Midbrain (tissue), 1 donor: ENCODE measurements at places on chromosomes 12 and 14.

GRCh38 chr12:3251067-3251466 lies 173.9 kb downstream of the TSPAN9 start:
- no peak for DNase-seq

DNA sequence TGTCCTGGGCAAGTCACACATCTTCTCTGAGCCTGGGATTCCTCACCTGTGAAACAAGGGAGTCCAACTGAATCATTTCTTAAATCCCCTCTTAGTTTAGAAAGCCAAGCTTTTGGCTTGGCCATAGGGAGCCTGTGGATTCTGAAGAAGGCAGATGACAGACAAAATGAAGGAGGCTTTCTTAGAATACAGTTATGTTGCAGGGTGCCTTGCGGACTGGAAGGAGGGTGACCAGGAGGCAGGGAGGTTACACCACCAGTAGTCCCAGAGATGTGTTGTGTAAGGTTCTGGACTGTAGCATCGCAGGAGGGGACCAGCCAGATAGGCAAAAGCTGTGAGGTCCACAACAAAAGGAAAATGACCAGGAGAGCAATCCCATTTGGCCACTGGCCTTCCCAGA lies 8.2 kb upstream of the ACVR1B start:
- DNase-seq: no peak

GRCh38 chr14:83975841-83976770 lies 1553.8 kb upstream of the FLRT2 start:
- no peak for DNase-seq

DNA sequence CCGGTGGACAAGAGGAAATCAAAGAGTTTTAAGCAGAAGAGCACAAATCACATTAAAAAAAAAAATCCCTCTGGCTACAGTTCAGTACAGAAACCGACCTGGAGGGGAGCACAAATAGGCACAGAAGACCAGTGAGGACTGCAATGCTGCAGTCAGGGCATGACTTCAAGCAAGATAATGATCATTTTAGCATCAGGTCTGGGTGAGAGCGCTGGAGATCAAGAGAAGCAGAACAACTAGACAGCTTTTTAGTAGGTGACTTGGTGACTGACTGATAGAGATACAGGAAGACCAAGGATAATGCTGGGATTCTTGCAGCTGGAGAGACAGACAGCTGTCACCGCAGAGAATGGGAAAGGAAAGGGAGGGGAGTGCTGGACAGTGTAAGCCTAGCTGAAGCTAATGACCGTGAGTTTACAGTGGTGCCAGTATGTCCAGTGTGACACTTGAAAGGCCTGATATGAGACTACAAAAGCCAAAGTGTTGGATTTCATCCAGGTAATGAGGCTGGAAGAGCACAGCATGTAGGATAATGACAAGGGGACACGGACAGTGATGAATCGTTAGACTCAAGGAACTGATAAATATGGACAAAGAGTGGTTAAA lies 5.6 kb downstream of the NFYB start:
- no peak for DNase-seq

DNA sequence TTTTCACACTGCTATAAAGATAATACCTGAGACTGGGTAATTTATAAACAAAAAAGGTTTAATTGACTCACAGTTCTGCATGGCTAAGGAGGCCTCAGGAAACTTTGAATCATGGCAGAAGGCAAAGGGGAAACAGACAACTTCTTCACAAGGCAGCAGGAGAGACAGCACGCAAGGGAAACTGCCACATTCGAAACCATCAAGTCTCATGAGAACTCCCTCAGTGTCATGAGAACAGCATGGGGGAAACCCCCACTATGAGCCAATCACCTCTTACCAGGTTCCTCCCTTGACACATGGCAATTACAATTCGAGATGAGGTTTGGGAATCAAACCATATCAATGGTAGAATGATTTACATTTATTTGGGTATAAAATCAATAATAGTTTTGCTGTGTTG lies 558.5 kb downstream of the TMTC2 start:
- no peak for DNase-seq

DNA sequence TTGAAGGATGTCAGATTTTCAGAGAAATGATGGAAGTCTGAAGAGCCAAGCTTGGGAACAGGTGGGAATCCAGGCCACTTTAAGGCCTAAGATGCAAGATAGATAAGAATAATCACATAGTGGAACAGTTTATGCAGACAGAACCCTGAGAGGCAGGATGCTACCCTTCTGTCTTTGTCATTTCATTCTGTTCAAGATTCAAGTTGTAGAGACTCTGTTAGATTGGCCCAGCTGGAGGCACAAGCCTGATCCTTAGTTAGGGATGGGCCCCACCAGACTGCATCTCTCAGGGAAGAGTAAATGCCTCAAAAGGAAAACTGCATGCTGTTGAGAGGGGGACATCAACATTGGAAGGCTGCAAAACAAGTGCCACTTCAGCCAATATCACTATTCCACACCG lies 287.0 kb downstream of the PCNX1 start:
- DNase-seq: no peak

- no peak for DNase-seq
Measured at GRCh38 chr12:49294086-49294803, 702 bp upstream of the PRPH start.

GRCh38 chr12:104427547-104427938 lies 29.2 kb upstream of the CHST11 start:
- no peak for DNase-seq

DNA sequence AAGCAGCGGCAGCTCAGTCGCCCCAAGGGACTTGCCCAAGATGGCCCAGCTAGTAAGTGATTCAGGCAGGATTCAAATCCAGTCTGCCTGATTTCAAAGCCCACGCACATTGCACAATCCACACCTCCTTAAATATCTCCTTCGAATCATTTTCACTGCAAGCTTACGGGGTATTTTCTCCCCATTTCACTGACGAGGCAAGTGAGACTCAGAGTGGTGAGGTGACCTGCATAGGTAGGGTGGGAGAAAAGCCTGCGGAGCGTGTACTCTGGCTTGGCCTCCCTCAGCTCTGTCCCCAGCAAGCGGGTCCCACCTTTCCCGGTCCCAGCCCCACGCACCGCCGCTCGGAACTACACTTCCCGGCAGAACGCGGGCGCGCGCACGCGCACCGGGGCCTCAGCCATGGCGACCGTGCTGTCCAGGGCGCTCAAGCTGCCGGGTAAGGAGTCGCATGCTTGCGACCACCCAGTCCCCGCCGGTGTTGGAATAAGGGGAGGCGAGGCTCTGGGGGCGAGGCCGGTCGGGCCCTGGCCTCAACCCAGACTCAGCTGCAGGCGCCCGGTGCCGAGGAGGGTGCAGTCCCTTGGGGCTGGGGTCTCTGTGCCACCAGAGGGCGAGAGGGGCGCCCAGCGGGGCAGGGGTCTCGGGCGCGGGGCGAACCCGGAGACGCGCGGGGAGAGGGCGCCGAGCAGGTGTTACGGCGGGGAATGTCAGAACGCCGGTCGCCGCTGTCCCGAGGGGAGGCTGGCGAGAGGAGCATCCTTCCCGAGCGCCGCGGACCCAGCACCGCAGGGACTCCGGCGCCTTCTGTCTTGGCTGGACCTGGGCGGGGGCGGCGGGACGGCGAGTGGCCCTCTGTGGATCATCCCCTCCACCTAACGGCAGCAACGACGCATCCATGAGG lies at the start of gene FAM234B:
TSS of gene FAM234B (plus strand) at position 380 of the 904 bp plus-strand sequence. CDS start at position 403, 23 bp downstream.
- peak; percentile 87 for DNase-seq

GRCh38 chr12:111457577-111457976 lies 51.9 kb downstream of the SH2B3 start:
- no peak for DNase-seq

- no peak for DNase-seq
Measured at GRCh38 chr12:118743896-118744700, 237.2 kb upstream of the SRRM4 start.

- no peak for DNase-seq
Measured at GRCh38 chr12:49028666-49029275, 10.2 kb upstream of the PRKAG1 start.

- no peak for DNase-seq
Measured at GRCh38 chr14:79730196-79730595, 481.1 kb downstream of the DIO2 start.

GRCh38 chr14:101077481-101078074 lies 174.1 kb upstream of the RTL1 start:
- DNase-seq: no peak

- no peak for DNase-seq
Measured at GRCh38 chr14:61342932-61343331, 21.6 kb downstream of the PRKCH start.

GRCh38 chr12:93541578-93542225 lies 30.8 kb upstream of the SOCS2 start:
- DNase-seq: no peak

DNA sequence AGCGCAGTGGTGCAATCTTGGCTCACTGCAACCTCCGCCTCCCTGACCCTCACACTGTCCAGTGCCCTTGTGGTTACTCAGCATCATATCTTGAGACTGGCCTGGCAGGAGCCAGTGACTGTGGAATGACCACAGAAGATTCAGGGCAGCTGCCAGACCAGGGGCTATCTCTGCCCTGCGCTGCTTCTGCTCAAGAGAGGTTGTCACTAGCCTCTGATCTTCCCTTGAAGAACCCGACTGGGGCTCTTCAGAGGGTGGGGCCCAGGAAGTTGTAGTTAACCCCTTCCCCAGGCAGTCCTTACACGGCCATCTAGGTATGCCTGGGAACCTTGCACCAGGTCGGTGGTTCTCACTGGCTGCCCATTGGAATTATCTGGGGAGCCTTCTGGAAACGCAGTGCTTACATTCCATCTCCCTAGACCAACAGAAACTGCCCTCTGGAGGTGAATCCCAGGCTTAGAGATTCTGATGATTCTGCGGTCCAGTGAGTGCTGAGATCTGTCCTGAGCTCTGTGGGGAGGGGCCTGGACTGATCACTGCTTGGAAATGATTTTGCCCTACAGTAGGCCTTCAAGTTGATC lies 41.4 kb downstream of the PLEKHG3 start:
- peak; percentile 59 for DNase-seq

DNA sequence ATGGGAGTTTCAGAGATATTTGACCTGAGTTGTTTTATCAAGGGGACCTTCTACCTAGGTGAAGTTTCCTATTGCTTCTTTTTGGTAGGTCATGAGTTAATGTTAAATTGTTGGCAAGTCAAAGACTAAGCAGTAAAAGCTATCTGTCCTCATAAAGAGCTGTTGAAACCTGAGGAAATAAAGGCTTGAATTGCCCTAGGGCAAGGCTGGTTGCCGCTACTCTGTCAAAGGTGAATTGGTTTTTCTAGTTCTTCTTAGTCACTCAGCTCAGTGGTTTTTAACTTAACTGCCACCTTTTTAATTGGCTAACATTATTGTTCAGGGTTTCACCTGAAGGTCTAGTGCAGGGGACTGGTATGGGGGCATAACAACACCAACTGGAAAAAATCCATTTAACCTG lies 441.6 kb upstream of the FBXO33 start:
- no peak for DNase-seq

- no peak for DNase-seq
Measured at GRCh38 chr12:93011100-93011499, 82.0 kb upstream of the EEA1 start.

- DNase-seq: no peak
Measured at GRCh38 chr12:40375076-40375475, 150.3 kb downstream of the LRRK2 start.

GRCh38 chr12:42757624-42758119 lies 168.1 kb upstream of the PRICKLE1 start:
- no peak for DNase-seq

DNA sequence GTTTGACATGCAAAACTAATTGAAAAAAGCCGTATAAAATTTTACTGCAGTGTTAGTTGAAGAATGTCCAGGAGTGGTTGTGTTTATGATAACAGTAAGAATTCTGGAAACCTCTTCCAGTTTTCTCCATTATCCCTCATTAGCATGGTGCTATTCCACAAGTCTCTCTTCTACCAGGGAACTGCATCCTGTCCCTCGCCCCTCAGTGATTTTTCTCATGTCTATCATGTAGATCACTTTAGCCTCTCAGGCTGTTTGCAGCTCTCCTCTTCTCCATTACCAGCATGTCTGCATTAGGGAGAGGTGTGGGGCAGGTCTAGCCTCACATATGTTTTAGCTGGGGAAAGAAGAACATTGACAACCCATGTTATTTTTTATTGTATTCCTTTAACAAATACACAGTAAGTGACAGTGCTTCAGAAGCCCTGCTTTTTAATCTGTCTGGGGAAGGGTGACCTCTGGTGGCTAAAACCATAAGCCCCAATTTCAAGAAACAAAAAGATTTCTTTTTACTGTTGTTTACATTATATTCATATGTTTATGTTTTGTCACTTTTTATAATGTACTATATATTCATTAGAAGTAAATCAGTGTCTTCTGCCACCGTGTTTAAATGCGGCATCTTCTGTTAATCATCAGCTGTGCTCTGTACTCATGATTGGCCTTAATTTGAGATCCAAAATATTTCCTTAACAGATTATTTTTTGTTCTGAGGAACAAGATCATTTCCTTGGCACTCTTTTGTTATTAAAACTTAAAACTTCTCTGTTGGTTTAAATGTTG lies 70.7 kb downstream of the RASSF8 start:
- peak; percentile 71 for DNase-seq

- no peak for DNase-seq
Measured at GRCh38 chr12:90069711-90070110, 361.1 kb upstream of the ATP2B1 start.

- no peak for DNase-seq
Measured at GRCh38 chr14:71891970-71892369, 40.3 kb upstream of the RGS6 start.

- no peak for DNase-seq
Measured at GRCh38 chr12:131897276-131897675, 2.9 kb downstream of the ULK1 start.

- peak; percentile 60 for DNase-seq
Measured at GRCh38 chr14:78598046-78598920, 428.1 kb downstream of the NRXN3 start.

- DNase-seq: no peak
Measured at GRCh38 chr12:101857043-101857558, 20.3 kb upstream of the DRAM1 start.

DNA sequence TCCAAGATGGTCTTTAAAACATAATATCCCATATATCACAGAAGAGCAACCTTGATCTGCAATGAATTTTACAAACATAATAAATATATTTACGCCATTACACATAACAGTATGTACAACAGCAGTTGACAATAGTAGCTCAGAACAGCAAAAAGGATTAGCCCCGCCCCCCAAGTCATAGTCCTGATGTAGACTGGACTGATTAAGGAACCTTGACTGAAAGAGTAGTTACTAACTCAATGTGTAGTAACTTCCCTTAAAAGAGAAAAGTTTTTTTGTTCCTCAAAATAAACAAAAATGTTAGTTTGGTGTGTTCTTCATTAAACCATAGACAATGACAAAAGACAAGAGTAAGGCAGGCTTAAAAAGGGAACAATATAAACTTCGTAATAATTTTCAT lies 44.5 kb downstream of the GTF2A1 start:
- peak; percentile 32 for DNase-seq

- DNase-seq: no peak
Measured at GRCh38 chr14:76065519-76065918, 80.0 kb downstream of the IFT43 start.
